Fibroblast of gingiva (primary cell): ENCODE measurements at places on chromosomes 16 and 17.
A peak's percentile ranks its signal among the peaks of the same experiment; 100 is the strongest.

DNA sequence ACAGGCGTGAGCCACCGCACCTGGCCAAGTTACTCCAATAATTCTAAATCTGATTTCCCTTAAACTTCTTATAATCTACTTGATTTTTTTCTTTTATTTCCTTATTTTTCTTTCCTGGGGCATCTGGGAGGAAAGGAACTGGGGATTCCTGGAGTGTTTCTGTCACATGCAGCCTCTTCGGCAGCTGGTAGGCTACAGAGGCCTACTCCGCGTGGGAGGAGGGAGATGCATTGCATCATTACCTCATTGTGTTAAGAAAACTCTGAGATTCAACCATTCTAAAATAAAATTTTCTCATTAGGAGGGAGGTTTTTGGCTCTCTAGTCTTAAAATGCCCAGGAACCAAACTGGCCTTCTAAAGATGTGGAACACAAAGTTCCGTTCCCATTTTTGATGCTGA is 64.0 kb downstream of the SOX9 start:
- no peak for DNase-seq

DNA sequence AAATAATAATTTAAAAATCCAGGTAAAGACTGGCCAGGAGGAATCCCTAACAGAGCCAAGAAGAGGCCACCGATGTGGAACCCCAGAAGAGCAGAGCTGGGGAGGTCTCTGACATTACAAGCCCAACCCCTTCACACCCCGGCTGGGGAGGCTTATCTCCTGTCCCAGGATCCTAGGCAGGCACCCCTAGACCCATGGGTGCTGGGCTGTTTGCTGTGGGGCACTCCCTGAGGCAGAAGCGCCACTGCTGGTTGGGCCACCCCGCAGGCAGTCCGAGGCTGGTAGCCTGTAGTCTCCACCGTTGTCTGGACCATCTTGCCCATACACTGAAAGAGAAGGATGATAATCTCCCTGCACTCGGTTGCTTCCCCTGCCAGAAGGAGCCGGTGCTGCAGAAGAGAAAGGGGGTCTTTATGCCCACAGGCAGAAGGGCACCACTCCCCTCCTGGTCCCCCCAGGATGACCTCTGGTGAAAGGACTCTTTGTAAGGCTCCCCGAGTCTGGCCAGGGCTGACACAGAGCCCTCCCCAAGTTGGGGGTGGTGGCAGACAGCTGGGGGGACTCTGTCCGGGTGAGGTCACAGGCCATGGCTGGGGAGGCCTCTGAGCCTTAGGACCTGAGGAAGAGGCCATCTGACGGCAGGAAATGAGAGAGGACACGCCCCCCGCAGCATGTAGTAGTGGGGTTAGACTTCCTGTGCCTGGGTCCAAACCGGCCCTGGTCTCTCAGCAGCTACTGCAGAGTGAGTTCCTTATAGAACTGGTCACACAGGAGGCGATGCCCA is 34.2 kb downstream of the CFAP20 start:
- no peak for DNase-seq

- DNase-seq, result peak; percentile 48
Measured at GRCh38 chr17:8365143-8365542, 11.4 kb downstream of the KRABD2 start.

- no peak for DNase-seq
Measured at GRCh38 chr16:11163761-11164261, 92.2 kb downstream of the SOCS1 start.

GRCh38 chr16:51549836-51550235 is 398.8 kb upstream of the SALL1 start:
- DNase-seq, result peak; percentile 32

- DNase-seq, result peak; percentile 72
Measured at GRCh38 chr16:10509534-10510025, 70.8 kb downstream of the EMP2 start.

DNA sequence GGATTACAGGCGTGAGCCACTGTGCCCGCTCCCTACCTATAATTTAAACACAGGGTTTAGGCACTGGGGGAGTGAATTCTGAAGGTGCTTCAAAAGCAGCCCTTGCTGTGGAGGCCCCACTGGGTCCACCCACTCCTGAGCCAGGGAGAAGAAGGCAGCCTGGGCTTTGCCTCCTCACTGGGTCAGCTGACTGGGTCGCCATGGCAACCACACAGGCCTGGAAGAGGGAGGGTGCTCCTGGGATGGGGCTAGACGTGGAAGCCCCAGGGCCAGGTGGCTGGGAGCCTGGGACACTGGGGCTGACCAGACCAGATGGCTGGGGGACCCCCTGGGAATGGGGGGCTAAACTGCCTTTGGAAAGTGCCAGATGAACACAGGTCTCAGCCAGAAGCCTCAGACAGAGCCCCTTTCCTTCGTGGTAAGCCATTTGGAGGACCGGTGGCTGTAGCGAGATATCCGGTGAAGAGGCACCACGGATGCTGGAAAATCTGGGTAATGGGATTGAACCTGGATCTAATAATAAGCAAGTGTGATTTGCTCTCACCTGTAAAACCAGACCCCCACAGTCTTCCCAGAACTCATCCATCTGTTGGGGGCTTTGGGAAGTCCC is 32.9 kb downstream of the TRARG1 start:
- DNase-seq, result no peak

GRCh38 chr17:80160536-80160935 is 9.3 kb upstream of the CARD14 start:
- DNase-seq, result no peak

- no peak for DNase-seq
Measured at GRCh38 chr16:14146445-14146844, 75.3 kb downstream of the MRTFB start.

GRCh38 chr16:23131436-23131835 is 17.8 kb downstream of the USP31 start:
- DNase-seq, result no peak

DNA sequence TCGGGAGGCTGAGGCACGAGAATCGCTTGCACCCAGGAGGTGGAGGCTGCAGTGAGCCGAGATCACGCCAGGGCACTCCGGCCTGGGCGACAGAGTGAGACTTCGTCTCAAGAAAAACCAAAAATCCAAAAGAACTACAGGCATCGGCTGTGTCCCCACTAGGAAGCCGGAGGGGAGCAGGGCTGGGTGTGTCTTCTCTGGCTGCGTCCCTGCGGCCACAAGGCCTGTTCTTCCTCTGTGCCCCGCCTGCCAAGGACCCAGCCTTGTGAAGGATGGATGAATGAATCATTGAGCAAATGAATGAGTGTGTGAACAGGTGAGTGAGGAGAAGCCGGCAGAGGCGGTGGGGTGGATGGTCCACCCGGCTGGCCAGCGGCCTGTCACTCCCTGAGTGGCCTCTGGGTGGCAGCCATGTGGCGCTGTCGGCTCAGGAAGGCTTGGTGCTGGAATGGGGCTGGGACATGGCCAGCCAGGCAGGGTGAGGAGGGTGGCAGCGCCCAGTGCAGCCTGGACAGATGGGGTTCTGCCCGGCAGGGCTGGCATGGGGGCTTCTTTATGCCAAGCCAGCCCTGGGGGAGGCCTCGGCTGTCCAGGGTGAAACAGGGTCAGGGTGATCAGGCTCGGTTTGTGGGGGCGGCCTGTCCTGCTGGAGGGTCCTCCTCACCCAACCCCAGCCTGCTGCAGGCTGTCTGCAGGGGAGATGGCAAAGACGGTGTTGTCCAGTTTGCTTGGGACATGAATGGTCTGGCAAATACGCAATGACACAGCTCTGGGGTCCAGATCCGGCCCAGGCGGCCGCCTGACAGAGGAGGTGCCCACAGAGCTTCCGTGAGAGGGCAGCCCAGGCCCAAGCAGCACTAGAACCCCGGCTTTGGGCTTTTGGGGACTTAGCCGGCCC is 21.7 kb downstream of the SLC25A10 start:
- peak; percentile 56 for DNase-seq

GRCh38 chr17:56678249-56679114 is 85.0 kb downstream of the NOG start:
- DNase-seq, result no peak

DNA sequence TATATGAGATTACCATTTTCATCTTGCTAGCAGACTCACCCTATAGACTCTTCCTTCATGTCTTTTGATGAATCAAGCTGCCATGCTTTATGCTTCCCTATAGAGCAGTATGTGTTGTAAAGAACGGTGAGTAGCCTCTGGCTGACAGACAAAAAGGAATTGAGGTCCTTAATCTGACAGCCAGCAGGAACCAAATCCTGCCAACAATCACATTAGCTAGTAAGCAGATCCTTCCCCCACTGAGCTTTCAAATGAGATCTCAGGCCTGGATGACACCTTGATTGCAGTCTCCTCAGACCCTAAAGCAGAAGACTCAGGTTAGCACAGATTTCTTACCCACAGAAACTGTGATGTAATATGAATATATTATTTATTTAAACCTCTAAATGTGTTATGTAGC is 577.0 kb downstream of the CDH11 start:
- no peak for DNase-seq

DNA sequence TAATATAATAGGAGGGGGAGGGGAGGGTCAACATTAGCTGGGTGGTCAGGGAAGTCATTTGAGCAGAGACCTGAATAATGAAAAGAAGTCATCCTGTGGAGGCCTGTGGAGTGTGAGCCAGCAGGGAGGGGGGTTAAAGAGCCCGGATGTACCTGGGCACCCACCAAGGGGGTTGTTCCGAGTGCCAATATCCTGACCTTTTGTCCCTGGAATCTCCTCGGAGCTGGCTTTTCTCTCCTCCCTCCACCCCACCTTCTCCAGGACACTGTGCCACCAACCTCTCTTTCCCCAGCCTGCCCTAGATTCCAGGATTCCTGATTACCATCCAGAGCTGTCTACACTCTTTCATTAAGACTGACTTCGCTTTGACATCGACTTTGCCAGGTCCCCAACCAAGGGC is 6.2 kb downstream of the SHBG start:
- DNase-seq, result no peak

- DNase-seq, result no peak
Measured at GRCh38 chr17:50758524-50758923, 8.8 kb downstream of the ANKRD40CL start.

- no peak for DNase-seq
Measured at GRCh38 chr17:44915862-44916780, 821 bp upstream of the GFAP start.

DNA sequence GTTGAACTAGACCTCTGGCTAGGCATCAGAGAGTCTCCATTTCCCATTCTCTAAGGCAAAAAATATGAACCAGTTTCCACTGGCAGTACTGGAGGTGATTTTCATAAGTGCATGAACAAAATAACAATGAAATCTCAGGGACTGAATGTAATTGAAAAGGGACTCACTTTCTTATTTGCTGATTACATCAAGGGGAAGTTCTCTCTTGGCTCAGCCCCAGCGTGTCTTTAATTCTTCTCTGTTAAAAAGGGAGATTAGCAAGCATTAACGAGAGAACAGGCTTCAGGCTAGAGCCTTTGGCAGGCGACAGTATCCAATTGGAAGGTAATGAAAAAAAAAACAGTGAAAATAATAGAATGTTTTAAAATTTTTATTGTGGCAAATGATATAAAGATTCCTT is 34.0 kb upstream of the ADAMTS18 start:
- DNase-seq, result no peak

DNA sequence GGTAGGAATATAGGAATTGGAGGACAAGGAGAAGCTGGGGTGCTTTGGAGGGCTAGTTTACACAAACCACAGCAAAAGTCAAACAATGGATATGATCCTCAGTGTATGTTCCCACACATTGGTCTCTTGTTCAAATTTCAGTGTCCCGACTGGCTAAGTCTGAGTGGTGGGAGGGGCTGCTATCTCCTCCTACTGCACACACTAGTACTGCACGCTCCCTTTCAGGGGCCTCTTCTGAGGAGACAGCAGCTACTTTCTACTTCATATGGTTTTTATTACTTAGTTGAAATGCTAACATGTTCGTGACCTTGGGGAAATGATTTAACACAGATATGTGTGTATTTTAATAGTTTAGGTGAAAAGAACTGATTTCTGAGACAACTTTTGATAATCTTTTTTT is 18.8 kb upstream of the KRT10 start:
- peak; percentile 20 for DNase-seq

- no peak for DNase-seq
Measured at GRCh38 chr16:28191364-28191960, 20.3 kb downstream of the XPO6 start.

GRCh38 chr16:82860071-82860470 is 233.3 kb downstream of the CDH13 start:
- no peak for DNase-seq

DNA sequence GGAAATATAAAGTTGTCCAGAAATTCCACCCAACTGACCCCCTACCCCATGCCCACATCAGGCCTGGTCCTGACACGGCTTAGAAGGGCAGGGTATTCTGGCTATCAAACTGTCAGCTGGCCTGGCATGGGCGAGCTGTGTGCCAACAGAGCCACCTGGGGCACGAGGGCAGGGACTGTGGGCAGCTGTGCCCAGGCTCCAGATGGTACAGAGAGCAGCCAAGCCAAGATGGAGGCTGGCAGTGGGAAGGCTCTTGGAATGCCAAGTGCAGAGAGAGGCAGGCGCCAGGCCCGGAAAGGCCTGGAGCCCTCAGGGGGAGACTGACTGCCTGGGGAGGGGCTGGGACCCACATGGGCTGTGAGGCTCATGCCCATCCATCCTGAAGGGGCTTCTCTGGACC is 24.3 kb upstream of the PHF12 start:
- DNase-seq, result no peak

GRCh38 chr17:21146362-21147015 is 19.7 kb downstream of the DHRS7B start:
- no peak for DNase-seq

DNA sequence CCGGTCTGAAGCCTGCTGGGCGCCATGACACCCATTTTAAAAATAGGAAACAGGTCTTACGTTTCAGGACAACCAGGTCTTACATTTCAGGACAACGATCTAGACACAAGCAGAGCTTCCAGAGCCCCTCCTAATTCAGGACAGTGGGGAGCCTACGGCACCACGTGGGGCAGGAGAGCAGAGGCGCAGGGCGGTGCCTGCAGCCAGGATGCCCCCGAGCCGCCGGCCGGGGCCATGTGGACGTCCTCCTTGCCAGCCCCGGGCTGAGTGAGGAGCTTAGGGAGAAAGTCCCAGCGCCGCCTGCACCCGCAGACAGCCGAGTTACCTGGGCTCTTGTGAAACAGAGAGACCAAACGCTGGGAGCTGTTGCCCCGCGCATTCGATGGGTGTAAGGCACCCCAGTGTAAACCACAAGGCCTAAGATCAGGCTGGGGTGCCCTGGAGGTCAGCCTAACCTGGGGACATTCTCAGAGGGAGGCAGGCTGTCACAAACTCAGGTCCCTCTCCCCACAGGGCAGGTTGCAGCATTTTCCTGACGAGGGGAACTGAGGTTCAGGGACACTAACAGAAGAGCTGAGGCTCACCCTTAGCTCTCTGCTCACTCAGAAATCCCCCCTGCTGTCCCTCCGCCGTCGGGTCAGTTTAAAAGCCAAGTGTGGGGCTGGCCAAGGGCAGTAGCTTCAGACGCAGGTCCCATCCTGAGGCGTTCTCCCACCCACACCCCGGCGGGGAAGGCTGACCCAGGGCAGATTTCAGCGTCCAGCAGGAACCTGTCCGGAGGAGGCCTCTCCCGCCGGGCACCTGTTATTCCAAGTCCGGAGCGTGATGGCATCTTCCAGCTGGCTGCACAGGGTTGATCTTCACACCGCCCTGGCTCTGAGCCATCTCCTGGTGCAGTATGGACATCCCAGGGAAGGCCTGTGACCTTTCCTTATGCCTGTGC is 1.8 kb upstream of the NOTUM start:
- no peak for DNase-seq
